ENCODE measurements at places on chromosomes 3 and 15.

GRCh38 chr3:119140466-119140865 lies 5.5 kb upstream of the TEX55 start:
- DNase-seq, result no peak

- DNase-seq, result no peak
Measured at GRCh38 chr3:6396631-6397030, 464.3 kb upstream of the GRM7 start.

- DNase-seq, result no peak
Measured at GRCh38 chr3:47577583-47578118, 1.0 kb downstream of the CSPG5 start.

DNA sequence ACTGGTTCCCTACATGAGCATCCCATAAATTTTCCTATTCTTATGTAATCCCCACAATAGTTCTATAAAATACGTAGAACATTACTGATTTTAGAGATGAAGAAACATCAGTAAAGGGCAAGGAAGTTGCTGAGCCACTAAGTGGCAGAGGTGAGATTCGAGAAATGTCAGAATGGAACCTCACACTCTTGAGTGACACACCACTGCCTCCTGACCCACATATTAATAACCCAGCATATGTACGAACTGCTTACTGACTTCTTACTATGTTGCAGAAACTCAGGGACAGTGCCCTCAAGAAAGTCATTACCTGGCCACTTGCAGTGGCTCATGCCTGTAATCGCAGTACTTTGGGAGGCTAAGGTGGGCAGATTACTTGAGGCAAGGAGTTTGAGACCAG lies 1022.4 kb downstream of the FHIT start:
- DNase-seq, result no peak

DNA sequence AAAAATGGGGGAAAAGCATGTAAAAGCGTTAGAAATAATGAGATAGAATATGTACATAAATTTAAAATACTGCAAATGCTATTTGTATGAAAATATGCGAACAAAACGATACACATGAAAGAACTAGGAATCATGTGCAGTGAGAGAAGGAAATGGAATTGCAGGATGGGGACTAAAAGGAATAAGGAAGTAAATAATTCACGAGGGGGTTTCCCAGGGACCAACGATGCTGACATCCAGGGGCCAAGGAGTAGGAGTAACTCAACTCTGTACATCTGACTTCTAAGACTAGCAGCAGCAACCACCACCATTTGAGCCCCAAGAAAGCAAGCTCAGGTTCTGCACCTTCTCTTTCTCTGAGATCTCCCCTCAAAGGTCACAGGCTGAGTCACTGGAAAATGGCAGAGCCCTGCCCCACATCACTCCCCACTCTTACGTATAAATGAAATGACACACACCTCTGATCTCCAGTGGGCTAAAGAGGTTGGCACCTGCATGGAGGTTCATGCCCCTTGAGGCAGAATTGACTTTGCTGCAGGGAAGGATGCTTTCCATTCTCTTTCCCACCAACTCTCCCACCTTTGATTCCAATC lies 100.0 kb upstream of the DLG1 start:
- DNase-seq, result peak; percentile 59

DNA sequence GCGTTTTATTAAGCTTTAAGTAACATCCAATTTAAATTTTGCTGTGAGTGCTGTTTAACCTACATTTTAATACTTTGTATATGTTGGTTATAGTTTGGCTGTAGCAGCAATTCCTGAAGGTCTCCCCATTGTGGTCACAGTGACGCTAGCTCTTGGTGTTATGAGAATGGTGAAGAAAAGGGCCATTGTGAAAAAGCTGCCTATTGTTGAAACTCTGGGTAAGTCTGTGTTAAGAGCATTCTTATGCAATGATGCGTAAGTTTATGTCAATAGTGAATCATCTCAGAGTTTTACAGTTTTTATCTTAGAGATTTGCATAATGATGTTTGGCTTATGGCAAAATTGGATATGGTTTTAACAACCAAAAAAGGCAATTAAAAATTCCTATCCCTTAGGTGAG lies 62.7 kb downstream of the ASTE1 start:
- DNase-seq, result no peak

DNA sequence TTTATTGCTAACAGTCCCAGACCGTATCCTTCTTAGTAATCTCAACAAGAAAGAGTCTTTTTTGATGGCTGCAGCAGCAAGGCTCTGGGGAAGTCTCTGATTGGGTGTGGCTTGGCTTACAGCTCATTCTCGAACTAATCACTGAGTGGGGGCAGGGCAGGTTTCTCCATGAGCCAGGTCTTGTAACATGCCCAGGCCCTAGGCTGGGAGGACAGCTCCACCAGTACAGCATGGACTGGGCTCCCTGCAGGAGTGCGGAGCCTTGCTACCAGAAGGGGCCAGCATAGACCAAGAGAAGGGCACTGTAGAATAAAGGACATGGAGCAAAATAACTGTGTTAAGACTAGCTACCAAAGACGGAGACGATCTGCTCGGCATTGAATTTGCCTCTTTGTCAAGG lies 7.2 kb downstream of the CD276 start:
- peak; percentile 33 for DNase-seq

DNA sequence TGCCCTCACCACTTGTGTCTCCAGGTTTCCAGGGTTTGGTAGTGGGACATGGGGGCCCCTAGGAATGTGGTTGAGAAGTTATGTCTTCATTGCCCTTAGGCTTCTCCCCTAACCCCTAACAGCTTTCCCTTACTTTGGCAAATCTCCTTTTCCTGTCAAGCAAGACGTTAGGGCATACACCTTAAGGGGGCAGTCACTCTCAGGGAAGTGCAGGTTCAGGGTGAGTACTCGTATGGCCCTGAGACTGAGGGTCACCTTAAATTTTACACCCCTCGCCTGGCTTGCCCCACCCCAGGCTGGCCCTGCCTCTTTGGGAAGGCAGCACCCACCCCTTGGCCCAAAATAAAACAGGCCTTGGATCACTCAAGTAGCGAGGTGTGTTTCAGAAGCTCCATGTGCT lies 33.5 kb downstream of the POLR2M start:
- DNase-seq, result no peak

GRCh38 chr3:173800154-173800553 lies 402.6 kb downstream of the NLGN1 start:
- DNase-seq, result no peak

GRCh38 chr3:160830796-160831195 lies 74.8 kb downstream of the PPM1L start:
- no peak for DNase-seq

DNA sequence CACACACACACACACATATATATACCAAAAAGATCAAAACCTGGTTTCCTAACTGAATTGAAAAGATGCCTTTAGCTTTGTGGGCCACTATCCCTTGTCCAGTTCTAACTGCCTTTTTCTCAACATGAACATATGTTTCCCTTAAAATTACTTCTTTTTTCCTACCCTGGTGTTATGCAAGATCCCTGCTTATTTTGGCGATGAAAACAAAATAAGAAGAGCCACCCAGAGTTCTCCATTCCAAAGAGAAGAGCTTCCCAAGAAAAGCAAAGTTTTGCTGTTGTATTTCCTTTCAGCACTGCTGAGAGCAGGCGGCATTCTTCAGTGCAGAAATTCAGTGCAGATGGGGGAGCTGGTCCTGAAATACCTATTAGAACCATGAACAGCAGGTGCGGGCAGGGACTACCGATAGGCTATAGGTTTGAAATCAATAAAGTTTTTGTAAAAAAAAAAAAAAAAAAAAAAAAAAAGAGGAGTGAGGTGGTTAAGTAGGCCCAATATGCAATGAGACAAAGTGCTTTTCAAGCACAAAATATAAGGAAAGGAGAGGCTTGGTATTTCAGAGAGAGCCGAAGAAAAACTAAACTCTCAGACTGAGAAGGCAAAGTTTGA lies 238.0 kb downstream of the FOXP1 start:
- DNase-seq, result no peak

- DNase-seq, result no peak
Measured at GRCh38 chr3:66154444-66154861, 66.3 kb upstream of the SLC25A26 start.

DNA sequence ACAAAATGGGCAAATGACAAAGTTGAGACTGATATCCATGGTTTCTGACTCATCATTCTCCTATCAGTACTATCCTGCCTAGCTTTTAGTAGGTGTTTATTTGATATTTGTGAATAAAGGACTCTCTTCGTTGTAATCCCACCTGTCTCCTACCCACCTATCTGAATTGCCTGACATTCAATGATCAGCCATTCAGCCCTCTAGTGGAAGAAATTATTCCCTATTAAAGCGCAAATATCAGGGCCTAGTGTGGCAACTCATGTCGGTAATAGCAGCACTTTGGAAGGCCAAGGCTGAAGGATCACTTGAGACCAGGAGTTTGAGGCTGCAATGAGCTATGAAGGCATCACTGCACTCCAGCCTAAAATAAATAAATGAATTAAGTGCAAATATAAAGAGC lies 195.7 kb upstream of the SETMAR start:
- no peak for DNase-seq

- peak; percentile 68 for DNase-seq
Measured at GRCh38 chr15:73677146-73677607, 7.0 kb upstream of the CD276 start.
